ENCODE measurements at places on chromosomes 3 and 15.

DNA sequence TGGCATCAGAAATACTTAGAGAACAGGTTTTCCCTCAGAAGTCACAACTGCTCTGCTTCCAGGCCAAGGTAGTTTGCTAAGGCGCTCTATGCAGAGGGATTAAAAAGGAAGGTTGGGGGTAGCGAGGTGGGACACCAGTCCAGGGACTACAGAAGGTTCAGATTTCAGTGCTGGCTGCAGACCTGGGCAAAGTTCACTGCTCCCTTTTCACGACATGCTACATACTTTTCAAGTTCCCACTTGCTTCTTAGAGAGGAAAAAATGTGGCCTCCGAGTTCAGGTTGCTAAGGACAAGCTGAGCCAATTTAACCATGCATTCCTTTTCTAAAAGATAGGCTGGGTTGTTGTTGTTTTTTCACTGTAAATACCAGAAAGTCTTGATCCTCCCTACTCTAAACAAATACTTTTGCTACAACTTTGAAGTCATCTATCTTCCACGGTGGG is 158.6 kb upstream of the NR2F2 start:
- DNase-seq = peak; percentile 74

- no peak for DNase-seq
Observed at GRCh38 chr3:33052671-33053070, 44.3 kb downstream of the GLB1 start.

DNA sequence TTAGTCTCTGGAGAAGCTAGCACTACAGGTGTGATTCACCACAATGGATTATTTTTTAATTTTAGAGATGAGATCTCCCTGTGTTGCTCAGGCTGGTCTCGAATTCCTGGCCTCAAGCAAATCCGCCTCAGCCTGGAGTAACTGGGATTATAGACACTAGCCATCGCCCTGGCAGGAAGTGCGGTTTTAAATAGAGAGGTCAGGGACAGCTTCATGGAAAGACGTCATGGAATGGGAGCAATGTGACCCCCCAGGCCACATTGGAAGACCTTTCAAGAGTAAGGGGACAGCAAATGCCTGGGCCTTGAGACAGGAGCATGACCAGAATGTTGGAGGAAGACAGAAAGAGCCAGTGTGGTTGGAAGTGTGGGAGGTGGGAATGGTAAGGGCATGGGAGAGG is 2.2 kb upstream of the ISG20 start:
- no peak for DNase-seq

- no peak for DNase-seq
Observed at GRCh38 chr15:55873024-55873720, 120.2 kb downstream of the NEDD4 start.

DNA sequence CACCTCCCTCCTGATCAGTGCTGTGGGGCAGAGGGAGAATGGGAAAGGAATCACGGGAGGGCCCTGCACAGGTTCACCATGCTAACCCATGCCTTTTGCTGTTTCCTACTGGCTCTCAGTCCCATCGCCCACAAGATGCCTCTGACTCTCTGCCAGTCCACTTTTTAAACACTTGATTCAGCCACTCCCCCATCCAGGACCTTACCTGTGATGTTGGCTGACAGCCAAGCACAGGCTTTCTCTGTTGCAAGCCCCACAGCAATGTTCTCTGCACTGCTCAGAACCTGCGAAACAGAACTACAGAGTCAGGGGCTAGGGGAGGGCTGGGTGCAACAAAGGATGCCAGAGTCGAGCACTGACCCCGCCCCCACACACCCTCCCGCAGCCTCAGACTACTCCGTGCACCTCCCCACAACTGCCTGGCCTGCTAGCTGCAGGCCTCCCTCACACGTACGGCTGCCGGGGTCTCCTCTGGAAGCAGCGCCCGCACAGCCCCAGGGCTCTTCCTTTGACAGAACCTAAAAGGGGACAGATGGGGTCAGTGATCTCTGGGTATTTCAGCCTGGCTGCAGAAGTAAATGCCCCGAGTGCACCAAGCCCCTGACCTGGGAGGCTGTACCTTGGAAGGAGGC is 9.1 kb downstream of the CDAN1 start:
- DNase-seq = no peak

DNA sequence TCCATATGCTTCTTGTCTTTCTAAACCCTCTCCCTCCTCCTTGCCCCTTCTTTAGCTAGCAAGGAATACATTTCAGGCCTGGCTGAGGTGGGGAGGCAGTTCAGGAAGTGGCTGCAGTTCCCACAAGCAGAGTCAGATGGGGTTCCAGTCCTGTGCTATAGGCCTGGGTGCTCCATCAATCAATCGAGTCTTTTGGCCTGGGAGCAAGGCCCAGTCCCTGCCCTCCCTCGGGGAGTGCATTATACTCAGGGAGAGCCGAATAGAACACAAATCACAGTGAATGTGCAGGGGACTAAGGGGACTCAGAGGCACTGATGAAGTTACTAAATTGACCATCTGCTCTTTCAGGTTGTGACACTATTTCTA is 58.0 kb upstream of the HERC1 start:
- DNase-seq = no peak

- no peak for DNase-seq
Observed at GRCh38 chr3:55191911-55192775, 264.3 kb upstream of the LRTM1 start.

- DNase-seq = no peak
Observed at GRCh38 chr3:64345371-64345770, 120.1 kb upstream of the PRICKLE2 start.

DNA sequence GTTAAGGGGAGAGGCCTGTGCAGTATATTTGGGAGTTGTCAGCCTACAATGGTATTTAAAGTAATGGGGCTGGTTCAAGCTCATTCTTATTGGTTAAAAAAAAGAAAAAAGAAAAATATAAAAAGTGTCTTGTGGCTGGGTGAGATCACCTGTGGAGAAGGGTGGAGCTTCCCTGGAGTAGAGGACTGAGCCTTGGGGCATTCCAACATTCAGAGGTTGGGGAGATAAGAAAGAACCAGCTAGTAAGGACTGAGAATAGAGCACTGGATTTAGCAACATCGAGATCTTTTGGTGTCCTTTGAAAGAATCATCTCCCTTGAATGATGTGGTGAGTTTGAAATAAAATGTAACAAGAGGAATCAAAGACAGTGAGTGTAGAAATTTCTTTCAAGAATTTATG is 5.2 kb downstream of the SLC49A4 start:
- DNase-seq = no peak

- no peak for DNase-seq
Observed at GRCh38 chr15:49178497-49178896, 8.4 kb downstream of the GALK2 start.

- no peak for DNase-seq
Observed at GRCh38 chr3:26630669-26631389, 8.3 kb downstream of the LRRC3B start.

GRCh38 chr3:21654241-21654640 is 96.8 kb downstream of the ZNF385D start:
- DNase-seq = no peak

DNA sequence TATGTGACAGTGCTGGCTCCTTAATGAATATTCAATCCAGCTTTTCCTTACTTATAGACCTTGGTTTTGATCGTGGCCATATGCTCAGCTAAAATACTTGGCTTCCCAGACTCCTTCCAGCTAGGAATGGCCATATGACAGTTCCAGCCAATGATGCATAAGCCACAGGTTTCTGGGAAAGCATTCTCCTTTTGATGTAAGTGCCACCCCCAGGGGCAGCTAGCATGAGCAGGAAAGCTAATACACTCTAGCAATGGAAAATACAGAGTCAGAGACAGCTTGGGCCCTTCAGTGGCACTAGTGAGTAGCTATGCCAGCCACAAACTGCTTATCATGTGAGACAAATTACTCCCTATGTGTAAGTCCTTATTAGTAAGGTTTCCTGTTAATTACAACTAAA is 26.7 kb downstream of the TBC1D2B start:
- no peak for DNase-seq

DNA sequence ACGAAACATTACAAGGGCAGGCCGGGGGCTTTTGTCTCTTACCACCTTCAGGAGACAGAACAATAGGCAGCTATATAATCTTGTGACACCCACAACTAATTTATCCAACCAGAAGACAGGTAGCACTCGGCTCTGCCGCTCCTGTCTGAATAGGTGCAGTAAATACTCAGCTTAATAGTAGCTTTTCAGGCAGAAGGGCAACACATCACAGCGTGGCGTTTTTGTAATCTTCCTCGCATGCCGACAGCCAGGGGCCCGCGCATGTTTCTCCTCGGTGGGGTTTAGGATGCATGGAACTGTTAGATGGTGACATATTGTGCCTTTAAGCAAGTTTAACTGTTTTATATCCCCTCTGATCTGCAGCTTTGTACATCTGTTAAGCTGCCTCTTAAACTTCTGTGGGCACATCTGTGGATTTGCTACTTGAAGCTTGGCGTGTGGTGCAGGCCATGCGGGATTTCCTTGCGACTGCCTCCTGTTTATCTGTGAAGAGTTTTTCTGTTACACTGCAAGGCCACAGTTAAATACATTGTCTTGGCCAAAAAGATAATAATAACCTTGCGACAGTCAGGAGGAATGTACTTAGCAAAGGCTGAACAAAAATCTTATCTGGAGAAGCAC is 123.2 kb upstream of the BNIP2 start:
- no peak for DNase-seq

DNA sequence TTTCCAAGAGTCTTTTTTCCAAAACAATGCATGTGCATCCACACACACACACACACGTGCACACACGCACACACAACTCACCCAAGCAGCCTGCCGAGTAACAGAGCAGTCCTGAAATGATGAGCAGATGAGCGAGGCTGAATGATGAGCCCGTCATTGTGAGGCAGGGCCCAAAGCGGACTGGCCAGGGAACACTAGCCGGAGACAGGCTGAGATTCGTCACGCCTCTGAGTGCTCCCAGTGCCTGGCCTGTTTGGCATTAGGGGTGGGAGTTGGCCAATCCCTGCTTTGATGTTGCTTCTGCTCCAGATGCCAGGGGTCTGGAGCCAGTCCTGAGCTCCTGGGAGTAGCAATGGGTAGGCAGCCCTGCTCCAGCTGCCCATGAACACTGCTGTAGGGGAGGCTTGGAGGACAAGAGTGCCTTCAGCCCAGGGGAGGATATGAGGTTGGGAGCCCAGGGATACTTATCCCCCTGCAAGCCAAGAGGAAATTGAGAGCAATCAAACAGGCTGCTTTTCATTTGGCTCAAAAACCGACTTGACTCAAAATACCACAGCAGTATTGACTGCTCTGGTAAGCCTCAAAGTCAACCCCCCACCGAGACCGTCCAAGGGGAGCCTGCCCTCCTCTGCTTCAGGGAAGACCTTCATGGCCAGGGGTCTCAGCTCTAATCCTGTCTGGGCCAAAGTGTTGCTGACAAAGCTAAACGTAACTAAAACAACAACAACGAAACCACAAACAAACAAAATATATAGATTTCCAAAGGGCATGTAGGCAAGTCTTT is 22.9 kb downstream of the COLQ start:
- no peak for DNase-seq

- DNase-seq = no peak
Observed at GRCh38 chr3:56923526-56924224, 121.9 kb upstream of the ARHGEF3 start.

GRCh38 chr3:24490151-24490550 is 4.5 kb downstream of the THRB start:
- DNase-seq = peak; percentile 78

DNA sequence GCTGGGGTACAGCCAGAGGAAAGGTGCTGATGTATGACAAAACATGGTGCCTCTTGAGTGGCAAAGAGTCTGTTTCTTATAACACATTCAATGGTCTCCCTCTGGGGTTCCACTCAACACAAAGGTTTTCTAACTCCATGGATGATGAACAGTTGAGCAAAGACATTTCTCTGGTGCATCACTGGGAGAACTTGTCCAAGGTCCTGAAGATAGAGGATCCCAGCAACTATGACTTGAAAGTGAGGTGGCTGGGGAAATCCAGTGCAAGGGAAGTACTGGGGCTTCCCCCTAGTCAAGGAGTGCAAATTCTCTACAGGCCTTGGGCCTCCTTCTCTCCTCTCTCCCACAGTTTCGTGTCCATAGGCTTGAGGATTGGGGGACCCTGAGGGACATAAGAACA is 431.1 kb downstream of the WDR72 start:
- no peak for DNase-seq

- DNase-seq = no peak
Observed at GRCh38 chr3:32379831-32380500, 11.7 kb upstream of the CMTM7 start.

- peak; percentile 83 for DNase-seq
Observed at GRCh38 chr3:126208606-126209256, 28.3 kb upstream of the ALDH1L1 start.

DNA sequence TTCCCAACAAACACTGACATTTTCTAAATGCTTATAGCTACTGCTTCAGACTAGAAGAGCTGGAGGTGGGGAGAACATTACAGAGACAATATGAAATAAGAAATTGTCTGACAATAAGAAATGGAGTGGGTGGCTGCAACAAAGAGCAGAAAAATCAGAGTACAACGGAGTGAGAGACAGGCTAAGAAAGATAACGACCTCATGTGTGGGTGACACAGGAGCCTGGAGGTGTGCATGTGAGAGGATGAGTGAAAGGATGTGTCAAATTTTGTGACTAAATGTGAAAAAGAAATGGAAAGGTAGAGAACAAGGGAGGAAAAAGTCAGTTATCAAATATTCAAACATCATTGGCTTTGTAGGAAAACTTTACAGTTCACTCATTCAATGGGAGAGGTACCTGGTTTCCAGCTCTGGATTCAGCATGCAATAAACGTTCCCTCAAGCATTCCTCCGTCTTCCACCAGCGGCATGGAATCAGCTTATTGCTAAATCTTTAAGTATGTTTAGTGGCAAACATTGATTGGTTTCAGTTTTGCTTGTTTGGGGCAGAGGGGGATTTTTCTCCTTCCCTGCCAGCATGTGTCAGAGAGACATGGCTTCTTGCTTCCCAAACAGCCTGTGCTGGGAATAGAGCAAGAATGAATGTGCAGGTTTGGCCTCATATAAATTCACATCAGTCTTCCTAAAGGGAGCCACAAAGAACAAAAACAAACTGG is 103.8 kb upstream of the CHRM5 start:
- no peak for DNase-seq

DNA sequence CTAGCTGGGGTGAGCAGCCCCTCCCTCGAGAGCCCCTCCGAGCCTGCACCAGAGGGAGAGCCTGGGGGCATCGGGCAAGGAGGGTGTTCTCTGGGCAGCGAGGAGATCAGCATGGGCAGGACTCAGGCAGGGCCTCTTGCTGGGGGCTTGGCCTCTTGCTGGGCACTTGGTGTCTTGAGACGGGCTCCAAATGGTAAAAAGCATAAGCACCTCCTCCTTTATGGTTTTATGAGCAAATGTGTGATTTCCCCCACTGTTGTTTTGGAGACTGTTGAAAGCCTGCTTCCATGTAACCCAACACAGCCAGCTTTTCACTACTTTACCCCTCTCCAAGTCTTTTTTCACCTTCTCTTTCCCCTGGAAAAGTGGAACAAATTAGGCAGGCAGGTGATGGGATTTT is 239.3 kb downstream of the TLE3 start:
- no peak for DNase-seq

GRCh38 chr3:27625864-27626263 is 96.3 kb downstream of the EOMES start:
- no peak for DNase-seq

DNA sequence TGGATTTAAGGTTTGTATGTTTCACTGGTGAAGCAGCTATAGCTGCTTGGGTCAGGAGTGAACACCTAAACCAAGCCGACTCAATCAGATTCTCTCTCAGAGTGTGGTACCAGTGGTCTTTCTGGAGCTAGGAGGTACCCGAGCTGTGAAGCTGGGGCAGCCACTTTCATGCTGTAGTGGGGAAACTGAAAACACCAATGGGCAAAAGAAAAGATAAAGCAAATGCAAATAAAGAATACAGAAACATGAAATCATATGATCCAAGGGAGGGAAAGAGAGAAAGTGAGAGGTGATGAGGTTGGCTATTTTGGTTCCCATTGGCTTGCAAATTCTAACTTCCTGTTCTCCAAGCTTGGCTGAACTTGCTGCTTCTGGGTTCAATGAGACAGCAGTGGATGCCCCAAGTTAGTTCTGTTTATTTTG is 212.3 kb upstream of the CFAP20DC start:
- DNase-seq = no peak
